Liver (tissue), 10 donors: ENCODE measurements at places on chromosomes 3 and 15.
A peak's percentile ranks its signal among the peaks of the same experiment; 100 is the strongest.

DNA sequence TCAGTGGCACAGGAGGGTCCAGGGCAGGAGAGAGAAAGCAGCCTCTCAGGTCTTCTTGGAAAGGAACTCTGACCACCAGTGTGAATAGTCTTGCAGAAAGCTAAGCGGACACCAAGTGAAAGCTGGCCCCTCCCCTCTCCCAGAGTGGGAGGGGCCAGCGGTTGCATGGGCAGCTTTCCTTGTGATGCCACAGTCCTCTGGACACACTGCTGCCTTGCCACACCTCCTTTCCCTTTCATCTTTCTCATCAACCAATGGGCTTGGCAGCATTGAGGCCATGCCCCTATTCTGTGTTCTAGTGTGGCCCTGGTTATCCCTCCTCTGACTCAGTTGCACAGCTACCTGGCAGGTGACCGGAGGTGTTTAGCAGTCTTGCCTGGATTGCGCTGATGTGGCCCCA lies 49.7 kb upstream of the GOLGA6B start:
- no peak overlapping the region for H3K27ac ChIP-seq
- peaks cover 2% of the 10 kb centered on the region for H3K4me1 ChIP-seq
- H3K4me3 ChIP-seq, result no peak overlapping the region
- H3K36me3 ChIP-seq, result no peaks in the 10 kb centered on the region

GRCh38 chr3:105834768-105835167 lies 34.0 kb downstream of the CBLB start:
- no peaks in the 10 kb centered on the region for H3K36me3 ChIP-seq
- H3K4me3 ChIP-seq, result no peak overlapping the region
- peaks cover 24% of the 10 kb centered on the region for H3K4me1 ChIP-seq
- H3K27me3 ChIP-seq, result no peaks in the 10 kb centered on the region
- no peak for DNase-seq

DNA sequence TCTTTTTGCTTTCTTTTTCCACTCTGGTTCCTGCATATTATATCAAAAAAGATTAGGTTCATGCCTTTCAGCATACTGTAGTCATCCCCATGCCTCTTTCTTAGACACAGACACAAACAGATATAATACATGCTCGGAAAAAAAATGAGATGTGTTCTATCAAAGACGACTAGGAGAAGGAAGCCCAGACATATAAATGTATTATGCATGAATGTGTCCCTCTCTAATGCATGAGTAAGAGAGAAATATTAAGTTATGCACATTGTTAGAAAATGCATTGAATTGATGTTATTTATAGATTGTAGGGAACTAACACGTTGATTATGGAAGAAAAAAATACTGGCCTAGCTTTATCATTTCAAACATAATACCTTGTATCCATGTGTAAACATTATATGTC lies 252.4 kb upstream of the BCHE start:
- no peak overlapping the region for H3K27ac ChIP-seq
- no peaks in the 10 kb centered on the region for H3K36me3 ChIP-seq
- H3K4me1 ChIP-seq, result no peaks in the 10 kb centered on the region
- DNase-seq, result no peak
- no peak overlapping the region for H3K4me3 ChIP-seq

DNA sequence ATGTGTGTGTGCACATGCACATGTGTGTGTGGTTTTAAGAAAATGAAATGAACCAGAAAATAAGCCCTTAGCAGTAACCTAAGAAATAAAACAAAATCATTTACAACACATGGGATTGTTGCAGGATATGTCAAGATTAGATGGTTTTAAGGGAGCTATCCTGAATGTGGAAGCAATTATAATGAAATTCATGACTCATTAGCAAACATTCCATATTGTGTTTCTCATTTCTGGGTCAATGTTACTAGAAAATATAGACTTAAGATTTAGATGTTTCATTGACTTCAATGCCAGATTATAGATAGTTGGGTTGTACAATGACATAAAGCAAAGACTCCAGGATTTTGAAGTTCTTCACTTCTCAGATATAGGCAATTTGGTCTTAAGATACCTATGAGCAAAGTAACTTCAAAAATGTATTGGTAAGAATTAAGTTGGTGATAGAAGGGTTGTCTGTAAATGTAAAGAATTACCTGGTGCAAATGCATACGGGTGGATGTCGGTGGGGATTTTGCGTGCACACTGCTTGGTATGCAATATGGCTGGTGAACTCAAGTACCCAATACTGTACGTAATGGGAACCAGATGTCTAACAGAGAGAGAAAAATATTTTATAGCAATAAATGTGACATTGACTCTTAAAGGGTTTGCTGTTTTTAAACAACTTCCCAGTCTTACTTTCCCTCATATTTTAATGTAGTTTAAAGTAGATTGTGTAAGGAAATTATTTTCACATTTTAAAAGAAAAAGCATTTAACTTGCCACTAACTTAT lies 53.9 kb upstream of the NR2F2 start:
- no peak overlapping the region for H3K4me3 ChIP-seq
- no peak overlapping the region for H3K27ac ChIP-seq
- H3K36me3 ChIP-seq, result no peaks in the 10 kb centered on the region

GRCh38 chr15:78944202-78944625 lies 632 bp downstream of the CTSH start:
- no peak for DNase-seq
- no peaks in the 10 kb centered on the region for H3K36me3 ChIP-seq
- peak overlapping the region; percentile 83 for H3K27ac ChIP-seq
- H3K4me1 ChIP-seq, result peaks cover 25% of the 10 kb centered on the region
